Hematopoietic multipotent progenitor cell treated with erythropoietin and hydrocortisone succinate and interleukin-3 and kit ligand, for 17 days (in vitro differentiated cells): ENCODE measurements at places on chromosomes 1 and 21.

DNA sequence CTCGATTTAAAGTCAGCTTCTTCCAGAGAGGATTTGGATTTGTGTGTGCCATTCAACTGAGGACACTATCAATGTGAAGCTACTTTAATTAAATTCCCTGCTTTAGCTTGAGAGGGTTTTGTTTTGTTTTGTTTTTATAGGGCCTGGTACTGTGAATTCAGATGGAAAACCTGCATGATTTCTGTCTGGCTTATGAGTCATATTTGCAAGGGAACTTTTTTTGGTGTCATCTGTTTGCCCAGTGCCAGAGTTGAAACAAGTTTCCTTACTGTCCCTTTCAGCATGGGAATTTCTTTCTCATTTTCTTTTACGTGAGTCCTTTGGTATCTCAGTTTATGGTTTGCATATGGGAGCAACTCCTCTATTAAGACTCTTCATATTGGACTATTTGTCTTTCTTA lies 194.6 kb downstream of the GREM2 start:
- DNase-seq, result no peak

DNA sequence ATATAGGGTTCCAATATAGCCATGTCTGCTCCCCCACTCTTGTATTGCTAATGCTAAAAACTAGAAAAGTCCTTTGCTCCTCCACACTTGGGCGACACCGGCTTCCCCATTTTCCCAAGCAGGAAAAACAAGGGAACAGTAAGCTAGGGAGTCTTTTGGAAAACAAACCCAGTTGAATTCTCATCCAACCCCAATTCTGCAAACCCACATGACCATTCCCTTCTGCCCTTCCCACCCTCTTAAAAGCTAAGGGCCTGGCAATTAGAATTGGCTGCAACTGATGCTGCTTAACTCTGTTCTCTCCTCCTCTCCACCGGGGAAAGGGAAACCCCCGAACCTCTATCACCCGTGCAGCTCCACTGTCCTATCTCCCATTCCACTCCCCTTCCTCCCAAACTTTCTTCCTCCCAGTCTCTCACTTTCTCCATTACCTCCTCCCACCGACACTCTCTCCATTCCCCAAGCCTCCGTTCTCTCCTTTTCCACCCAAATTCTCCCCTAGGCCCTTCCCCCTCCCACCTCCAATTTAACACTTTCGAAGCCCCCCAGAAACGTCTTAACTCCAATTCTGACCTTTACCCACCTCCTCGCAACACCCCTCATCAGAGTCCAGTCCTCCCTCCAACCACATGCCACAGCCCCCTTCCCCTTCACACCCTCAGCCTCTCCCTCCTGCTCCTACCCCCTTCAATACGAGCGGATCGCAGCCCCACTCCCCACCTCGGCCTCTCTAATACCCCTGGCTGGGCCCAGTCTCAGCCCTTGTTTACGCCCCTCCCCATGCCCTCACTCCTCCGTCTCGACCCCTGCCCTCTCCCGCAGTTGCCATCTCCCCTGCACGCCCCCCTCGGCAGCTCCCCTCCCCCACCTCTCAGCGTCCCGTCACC lies 701 bp downstream of the DEDD start:
- DNase-seq, result peak; percentile 60

- DNase-seq, result no peak
Observed at GRCh38 chr1:29529677-29530278, 293.5 kb downstream of the PTPRU start.

DNA sequence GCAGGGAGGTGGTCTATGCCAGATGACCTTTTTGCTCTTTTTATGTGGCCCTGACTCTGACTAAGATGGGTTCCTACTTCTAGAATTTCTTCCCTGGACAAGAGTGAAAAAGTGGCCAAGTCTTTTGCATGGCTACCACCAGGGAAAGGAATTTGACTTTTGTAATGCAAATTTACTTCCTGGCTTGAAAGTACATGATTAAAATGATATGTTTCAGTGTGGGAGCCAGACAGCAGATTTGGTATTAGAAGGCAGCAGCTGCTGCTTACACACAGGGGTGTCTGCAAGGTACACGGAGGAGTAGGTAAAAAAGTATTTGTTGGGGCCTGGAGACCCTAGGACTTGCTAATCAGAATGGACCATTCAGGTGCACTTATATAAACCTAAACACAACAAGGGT lies 78.4 kb downstream of the KCND3 start:
- DNase-seq, result no peak

GRCh38 chr1:205045146-205045545 lies 2.1 kb downstream of the CNTN2 start:
- DNase-seq, result no peak

- no peak for DNase-seq
Observed at GRCh38 chr1:62436039-62436465, 797 bp upstream of the USP1 start.

DNA sequence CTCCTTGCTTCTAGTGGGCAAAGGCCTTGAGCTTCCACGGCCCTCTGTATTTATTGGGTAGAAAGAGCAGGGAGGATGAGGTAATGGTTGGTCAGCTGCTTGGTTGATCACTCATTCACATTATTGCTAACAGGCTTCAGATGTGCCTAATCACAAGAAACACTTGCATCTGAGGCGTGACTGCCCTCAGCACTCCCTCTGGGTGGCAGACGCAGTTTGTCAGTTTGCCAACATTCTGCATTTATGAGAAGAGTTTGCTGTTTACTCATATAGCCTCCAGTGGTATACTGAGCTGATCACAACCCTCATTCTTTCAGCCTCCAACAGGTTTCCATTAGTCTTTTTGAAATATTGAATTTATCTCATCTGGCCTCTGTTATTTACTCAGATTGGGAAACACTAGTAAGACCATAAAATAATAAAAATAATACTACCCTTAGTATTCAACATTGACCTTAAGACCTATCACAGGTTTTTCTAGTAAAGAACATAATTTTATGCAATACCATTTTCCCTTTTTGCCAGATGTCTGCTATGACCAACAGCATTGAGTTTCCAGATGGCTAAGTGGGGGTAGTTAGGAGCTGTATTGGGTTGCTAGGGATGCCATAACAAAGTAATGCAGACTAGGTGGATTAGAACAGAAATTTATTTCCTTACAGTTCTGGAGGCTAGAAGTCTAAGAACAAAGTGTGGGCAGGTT lies 53.3 kb downstream of the PTGFR start:
- DNase-seq, result no peak

DNA sequence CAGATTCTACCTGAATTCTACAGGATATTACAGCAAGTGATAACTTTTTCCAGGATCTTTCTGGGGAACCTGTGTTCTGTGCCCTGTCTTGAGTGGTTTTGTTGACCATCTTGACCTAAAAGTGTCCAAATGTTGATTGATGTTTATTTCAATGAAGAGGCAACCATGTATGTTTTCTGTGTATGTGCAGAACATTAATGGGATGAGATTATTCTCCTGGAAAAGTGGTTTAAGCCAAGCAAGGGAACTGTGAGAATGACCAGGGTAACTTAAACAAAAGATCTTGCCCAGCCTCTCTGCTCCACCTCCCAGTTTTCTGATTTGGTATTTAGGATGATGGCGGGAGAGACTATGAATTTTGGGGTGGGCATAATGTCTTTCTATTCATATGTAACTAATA lies 1.0 kb upstream of the SAMD13 start:
- DNase-seq, result no peak

DNA sequence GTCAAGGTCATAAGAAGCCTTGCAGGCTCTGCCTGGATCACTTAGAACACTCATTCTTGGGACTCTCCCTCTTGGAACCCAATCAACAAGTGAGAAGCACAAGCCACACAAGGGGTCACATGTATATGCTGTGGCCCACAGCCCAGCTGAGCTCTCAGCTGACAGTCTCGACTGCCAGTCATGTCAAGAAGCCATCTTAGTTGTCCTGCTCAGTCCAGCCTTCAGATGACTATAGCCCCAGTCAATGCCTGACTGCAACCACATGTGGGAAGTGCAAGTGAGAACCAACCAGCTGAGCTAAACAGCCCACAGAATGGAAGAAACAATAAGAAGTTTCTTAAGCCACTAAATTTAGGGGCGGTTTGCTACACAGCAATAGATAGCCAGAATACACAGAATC lies 356.0 kb downstream of the KCNH1 start:
- DNase-seq, result no peak

DNA sequence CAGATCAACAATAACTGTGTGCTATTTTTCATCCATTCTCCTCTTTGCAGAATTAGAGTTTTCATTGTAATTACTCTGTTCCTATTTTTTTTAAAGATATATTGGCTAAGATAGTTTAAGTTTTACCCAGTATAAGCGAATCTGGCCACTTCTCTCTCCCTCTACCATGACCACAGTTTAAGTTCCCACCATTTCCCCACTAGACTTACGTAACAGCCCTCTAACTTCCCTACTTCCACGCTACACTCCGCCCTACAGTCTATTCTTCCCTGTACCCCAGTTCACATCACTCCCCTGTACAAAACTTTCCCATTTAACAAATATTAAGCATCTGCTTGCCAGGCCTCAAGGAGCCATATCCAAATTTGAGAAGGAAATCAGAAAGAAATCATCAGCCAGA lies 16.5 kb downstream of the CTSK start:
- DNase-seq, result no peak

DNA sequence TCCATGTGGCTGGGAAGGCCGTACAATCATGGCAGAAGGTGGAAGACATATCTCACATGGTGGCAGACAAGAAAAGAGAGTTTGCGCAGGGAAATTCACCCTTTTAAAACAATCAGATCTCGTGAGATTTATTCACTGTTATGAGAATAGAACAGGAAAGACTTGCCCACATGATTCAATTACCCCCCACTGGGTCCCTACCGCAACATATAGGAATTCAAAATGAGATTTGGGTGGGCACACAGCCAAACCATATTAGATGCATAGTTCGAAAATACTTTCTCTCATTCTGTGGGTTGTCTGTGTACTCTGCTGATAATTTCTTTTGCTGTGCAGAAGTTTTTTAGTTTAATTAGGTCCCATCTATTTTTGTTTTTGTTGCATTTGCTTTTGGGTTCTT lies 990.3 kb downstream of the PLA2G4A start:
- no peak for DNase-seq

GRCh38 chr1:177067752-177068410 lies 96.6 kb downstream of the ASTN1 start:
- no peak for DNase-seq

GRCh38 chr1:200901350-200901749 lies 6.7 kb downstream of the INAVA start:
- no peak for DNase-seq

DNA sequence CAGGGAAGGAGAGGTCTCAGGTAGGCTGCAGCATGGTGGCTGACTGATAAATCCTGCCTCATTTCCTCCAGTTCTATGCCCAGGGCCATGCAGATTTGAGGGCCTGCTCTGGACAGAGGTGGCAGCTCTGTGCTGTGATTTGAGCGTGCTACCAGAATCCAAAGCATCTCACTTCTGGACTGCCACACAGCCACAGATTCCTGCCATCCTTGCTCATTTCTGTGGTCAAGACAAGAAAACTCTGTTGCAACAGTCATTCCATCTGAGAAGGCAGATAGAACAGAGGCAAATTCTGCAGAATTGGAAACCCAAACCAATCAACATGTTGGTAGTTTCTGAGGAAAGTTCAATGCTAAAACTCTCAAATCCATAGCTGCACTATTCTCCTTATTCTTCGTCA lies 102.8 kb upstream of the GALNT2 start:
- DNase-seq, result no peak

DNA sequence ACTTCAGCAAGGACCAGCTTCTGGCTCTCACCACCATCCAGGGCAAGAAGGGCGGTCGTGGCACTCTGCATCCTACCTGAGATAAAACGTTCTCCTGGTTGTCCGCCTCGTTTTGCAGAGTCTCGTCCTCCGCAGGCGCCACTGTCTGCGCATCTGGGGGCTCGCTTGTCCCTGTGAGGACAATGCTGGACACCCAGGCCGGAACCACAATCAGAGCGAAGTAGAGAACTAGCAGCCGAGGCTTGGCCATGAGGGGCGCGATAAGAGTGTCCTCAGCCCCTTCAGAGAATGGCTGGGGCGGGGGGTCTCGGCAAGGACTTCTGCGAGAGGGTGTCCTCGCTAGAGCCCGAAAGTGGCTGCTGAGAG lies 505 bp downstream of the OLFML2B start:
- DNase-seq, result no peak

DNA sequence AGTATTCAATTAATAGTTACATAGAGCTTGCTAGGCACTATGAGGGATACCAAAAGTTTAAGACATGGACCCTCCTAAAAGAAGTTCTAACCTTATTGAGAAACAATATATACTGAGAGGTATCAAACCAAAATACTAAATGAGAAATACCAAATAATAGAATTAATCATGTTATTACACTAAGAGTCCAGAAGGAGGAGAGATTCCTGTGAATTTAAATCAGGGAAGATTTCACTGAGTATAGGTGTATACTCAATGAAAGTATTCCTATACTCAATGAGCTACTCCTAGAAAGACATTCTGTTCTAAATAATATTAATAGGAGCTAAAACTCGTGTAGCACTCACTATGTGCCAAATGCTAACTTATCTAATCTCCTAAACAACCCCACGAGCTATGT lies 9.4 kb downstream of the CR1L start:
- peak; percentile 33 for DNase-seq

- DNase-seq, result no peak
Observed at GRCh38 chr1:87720561-87720960, 391.9 kb downstream of the LMO4 start.

GRCh38 chr1:21192284-21192683 lies 15.6 kb upstream of the EIF4G3 start:
- no peak for DNase-seq

DNA sequence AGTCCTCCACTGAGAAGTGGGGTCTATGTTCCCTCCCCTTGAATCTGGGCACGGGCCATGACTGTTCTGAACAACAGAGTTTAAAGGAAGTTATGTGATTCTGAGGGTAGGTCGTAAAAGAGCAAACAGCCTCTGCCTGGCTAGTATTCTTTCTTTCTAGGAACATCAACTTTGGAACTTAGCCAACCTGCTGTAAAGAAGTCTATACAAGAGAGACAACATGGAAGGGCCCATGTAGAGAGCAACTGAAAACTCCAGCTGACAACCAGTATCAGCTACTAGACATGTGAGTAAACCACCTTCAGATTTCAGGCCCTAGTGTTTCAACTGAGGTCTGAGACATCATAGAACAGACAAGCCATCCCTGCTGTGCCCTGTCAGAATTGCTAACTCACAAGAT lies 7.5 kb downstream of the SELENOF start:
- DNase-seq, result no peak

GRCh38 chr1:231421971-231422797 lies at the start of gene EGLN1:
TSS of gene EGLN1 (minus strand) at chr1:231422287. CDS start at chr1:231421888, 399 bp downstream.
- DNase-seq, result peak; percentile 74

DNA sequence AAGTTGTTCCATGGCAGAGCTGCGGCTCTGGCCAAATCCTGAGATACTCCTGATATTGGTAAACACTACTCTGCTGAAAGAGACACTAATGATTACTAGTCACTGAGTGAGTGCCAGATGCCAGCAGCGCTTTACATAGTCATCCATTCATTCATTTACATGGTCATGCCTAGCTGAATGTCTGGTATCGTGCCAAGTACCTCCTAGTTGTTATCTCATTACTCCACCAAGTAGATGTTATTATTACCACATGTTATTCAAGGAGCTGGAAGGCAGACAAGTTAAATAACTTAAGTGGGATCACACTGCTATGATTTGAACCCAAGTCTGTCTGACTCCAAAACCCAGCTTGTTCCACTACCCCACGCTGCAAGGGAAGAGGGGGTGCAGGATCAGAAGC lies 4.7 kb downstream of the OLFML2B start:
- DNase-seq, result peak; percentile 75

- DNase-seq, result peak; percentile 47
Observed at GRCh38 chr1:153343811-153344717, 4.6 kb downstream of the PGLYRP4 start.
